ENCODE measurements at places on chromosomes 7 and 10.

DNA sequence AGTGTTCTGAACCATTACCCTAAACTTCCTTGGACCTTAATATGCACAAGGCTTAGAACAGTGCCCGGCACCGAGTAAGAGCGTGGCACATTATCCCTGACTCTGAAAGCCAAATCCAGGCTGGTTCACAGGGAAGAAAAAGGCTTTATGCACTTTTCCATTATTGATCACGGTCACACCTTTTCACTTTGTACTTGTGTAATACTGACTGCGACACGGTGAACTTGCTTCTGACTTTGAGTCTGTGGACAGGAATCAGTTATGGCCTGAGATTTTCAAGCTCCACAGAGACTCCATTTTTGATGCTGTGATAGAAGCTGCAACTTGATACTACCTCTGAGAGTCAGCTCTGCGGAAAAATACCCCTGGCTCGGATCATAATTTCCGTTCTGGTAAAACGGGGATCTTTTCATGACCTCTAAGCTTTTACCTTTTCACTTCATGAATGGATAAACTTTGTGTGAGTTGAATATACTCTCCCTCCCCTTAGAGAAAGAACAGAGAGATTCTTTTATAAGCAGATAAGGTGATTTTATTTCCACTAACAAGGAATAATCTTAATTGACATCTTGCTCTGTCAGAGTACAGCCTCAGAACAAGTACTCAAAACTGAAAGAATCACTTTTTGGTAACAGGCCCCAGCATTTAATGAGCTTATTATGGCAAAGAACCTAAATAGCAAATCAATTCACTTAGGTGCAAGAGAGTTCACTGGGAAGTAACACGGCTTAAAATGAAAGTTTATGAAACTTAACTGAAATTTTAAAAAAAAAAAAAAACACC, 88.8 kb downstream of the ELMO1 start:
- DNase-seq: no peak

DNA sequence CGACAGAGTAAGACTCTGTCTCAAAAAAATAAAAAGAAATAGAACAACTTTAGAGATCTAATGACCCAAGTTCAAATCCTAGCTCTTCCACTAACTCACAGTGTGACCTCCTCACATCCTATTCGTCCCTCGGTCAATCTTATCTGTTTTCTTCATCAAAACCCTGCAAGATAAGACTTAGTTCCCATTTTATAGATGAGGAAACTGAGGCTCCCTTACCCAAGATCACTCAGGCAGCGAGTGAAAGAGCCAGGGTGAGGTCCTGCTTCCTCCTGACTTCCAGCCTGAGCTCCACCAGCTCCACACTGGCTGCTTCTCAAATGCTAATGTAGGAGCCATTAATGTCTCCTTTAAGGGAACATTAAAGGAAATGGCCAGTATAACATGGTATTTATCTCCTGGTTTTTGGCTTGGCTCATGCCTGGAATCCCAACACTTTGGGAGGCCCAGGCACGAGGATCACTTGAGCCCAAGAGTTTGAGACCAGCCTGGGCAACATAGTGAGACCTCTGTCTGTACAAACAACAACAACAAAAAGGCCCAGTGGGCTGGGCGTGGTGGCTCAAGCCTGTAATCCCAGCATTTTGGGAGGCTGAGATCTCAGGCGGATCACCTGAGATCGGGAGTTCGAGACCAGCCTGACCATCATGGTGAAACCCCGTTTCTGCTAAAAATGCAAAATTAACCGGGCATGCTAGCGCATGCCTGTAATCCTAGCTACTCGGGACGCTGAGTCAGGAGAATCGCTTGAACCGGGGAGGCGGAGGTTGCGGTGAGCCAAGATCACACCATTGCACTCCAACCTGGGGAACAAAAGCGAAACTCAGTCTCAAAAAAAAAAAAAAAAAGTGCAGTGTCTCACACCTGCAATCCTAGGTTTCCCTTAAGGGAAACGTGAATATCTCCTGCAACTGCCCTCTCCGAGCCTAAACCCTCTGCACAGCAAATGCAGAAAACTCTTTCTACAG, 3.4 kb upstream of the RHBDD2 start:
- no peak for DNase-seq

- no peak for DNase-seq
Measured at GRCh38 chr7:74138334-74138867, 35.8 kb upstream of the EIF4H start.

DNA sequence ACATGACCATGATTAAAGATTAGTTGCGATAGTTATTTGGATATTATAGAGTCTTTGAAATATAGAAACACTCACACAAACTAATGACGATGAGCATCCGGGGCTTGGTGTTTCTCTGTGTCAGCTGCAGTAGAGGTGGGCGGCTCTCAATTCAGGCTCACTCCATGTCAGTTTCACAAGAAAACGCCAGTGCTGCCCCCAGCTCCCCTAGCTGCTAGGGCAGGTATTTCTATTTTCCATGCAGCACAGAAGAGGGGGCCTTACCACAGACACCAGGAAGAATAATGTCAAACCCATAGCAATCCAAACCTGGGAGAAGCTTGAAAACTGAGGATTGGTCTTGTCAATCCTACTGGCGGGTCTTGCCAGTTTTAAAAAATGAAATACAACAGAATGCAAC, 197.1 kb downstream of the PHTF2 start:
- DNase-seq: no peak

DNA sequence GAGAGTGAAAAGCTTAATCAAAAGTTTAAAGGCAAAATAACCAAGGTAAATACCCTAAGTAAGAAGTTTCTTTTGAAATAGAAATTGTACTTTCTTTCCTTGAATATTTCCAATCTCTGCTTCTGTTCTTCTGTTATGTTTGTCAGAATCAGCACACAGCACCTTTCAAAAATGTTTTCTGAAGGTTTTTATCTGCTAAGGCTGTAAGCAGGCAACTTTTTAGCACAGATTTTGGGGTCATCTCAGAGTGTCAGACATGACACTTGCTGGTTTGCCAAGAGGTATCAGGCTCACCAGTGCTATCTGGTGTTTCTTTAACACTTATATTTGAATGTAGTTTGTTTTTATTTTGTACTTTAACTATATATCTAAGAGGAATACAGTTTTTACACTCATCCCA, 94.2 kb downstream of the CDK6 start:
- no peak for DNase-seq

DNA sequence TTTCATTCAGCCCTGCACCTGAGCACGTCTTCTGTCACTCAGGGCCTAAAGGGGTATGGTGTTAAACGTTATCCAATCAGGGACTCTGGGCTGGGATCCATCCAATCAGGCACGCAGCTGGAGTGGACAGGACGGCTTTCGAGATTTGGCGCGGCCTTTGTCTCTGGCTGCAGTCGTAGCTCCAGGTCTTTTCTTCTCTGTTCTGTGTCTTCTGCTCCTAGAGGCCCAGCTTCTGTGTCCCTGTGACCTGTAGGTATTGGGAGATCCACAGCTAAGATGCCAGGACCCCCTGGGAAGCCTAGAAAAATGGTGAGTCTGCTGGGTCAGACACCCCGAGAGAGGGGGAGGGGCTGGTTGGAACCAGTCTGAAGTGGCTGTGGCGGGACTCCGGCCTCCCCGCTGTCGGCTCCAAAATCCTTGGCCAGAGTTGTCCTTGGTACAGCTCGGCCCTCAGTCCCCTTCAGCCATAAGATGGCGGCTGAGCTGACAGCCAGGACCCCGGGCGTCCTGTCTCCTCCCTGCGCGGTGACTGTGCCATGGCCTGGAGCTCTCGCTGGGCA, 11.7 kb upstream of the ZNF680 start:
- DNase-seq: no peak

DNA sequence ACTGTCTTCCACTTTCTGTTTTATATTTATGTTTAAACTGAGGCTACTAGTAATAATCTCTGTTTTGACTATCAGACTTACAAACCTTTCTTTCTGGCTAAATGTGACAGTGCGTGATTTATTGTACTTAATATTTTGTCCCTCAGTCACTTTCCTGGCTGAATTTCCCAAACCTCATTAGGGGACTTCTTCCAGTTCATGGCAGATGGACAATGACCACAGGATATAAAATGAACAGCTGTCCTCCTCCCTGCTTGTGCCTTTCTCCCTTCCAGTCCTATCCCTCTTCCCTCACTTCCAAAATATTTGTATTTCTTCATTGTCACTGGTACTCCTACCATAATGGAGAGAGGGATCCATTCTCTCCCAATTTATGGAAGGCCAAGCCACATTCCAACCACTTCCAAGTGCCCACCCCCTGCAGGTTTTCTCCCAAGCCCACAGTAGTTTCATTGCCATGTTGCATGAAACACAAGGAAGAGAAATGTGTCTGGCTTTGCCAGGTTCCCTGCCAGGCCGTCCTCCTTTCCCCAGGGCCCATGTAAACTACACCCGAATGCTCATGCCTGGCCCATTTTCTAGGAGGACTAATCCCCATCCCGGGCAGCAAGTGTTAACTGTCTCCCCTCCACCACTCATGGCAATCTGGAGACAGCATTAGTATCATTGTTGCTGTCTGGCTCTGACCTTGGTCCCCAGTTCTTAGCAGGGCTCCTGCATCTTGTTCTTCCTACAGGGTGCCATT, 269.5 kb upstream of the SLC26A5 start:
- DNase-seq: no peak

- DNase-seq: no peak
Measured at GRCh38 chr10:5588603-5589002, 63.8 kb downstream of the CALML3 start.

DNA sequence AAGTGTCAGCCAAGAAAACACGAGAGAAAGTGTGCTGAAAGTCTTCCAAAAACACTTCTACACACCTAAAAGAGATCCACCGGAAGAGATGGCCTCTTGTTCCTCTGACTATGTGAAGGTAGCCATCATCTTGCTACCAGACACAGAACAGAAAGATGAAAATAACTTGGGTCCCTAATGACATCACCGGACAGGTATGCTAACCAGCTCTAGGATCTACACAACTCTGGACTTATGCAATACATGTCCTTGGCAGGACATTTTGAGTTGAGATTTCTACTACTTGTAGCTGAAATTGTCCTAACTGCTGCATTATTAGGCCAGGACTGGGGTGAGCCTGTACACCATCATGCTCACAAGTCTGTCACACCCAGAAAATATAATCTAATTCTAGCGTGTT, 358.7 kb downstream of the ELMO1 start:
- DNase-seq: no peak

DNA sequence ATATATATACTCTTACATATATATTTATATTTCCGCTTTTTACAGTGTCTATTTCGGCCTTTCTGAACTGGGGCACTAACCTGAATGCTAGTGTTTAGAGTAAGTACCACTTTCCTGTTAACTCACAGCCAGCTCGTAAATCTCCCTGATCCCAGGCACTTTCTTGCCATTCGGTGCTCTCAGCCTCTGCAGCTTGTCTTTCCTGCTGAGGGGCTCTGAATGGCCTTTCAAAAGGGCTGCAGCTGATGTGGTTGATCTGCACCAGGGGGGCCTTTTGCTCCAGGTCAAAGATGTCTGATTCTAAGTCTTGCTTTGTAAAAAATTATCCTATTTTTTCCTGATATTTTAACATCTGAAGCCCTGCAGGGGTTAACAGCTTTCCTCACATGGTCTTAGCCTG, 25.5 kb upstream of the HPS1 start:
- no peak for DNase-seq

DNA sequence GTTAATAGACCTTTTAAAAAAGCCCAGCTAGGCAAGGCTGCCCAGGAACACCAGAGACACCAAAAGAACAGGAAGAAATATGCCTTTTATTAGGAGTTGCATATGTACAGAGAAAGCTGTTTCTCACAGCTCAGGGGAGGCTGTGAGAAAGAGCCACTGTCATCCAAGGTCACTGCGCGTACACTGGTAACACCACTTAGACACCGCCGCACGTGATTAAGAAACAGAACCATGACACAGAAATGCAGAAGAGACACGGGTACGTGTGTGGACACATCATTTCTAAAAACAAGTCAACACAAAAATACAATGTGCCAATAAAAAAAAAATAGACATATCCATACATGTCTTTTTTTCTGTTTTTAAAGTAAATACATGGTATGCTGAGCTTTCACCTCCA, 705.6 kb downstream of the PARD3 start:
- DNase-seq: no peak

DNA sequence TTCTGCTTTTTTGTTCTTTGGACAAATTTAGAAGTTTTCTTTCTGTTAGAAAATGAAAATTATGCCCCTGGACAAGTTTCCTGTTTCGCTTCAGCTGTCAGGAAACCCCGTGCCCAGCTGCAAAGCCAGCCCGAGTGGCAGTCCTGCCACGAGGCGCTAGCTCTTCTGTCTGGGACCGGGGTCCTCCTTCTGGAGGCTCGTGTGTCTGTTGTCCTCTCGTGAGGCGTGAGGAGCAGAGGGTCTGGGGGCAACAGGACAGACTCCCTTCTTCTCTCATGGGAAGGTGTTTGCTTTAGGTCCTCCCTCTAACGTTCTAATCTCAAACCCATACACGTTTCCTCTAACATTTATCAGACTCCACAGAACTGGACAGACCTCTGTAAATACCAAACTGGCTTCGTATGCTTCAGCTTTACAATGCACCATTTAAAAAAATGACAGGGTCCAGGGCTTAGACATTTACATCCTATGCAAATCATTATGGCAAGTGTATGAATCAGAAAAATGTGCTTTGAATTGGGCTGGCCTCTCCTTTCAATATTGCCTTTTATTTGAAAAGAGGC, 184.5 kb upstream of the SHH start:
- DNase-seq: no peak

DNA sequence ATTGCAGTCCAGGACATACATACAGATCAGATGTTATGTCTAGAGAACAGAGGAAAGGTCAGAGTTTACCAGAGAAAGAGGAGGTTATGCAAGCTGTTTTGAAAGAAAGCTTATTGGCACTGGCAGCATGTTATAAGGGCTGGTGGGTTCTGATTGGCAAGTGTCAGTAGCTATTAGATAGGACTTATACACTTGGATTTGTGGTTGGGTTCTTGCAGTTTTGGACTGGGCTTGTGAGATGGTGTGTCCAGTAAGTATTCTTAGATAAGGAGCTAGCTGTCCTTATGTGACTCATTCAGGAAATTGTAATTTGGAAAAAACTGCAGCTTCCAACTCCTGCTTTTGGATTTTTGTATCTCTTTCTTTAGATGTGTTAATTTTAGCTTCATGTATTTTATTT, 130.7 kb upstream of the NAMPT start:
- DNase-seq: no peak

DNA sequence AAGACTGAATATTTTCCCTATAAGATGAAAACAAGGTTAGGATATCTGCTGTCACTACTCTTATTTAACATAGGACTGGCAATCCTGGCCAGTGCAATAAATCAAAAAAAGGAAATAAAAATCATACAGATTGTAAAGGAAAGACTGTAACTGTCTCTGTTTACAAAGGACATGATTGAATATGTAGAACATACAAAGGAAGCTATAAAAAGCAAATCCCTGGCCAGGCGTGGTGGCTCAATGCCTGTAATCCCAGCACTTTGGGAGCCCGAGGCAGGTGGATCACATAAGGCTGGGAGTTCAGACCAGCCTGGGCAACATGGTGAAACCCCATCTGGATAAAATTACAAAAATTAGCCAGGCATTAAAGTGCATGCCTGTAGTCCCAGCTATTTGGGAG, 15.8 kb downstream of the ZNF485 start:
- no peak for DNase-seq

GRCh38 chr7:122412883-122413282, 108.3 kb upstream of the FEZF1 start:
- DNase-seq: no peak

Measured in stimulated activated CD4-positive, alpha-beta T cell treated with anti-CD3 and anti-CD28 coated beads, Interleukin-1b, Interleukin-23, amount 100 ng/mL, for 4 hours (primary cell).